Myocyte (in vitro differentiated cells): ENCODE measurements at places on chromosomes 7 and 10.
A peak's percentile ranks its signal among the peaks of the same experiment; 100 is the strongest.

DNA sequence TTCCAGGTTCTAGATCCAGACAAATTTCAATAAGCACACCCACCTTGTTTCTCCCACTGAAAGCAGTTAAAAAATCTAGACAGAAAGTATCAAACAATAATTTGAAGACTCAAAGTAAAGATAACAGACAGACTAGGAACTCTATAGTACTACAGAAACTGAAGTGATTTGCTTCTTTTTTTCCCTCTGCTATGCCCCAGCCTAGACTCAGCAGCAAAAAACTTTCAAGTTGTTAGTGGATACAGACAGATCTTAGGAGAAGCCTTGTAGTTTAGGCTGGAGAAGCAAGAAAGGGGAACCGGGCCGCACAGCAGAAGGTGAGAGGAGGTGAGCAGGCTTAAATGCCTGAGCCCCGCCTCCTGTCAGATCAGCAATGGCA is 65.1 kb downstream of the IGF2BP3 start:
- no peak for DNase-seq

DNA sequence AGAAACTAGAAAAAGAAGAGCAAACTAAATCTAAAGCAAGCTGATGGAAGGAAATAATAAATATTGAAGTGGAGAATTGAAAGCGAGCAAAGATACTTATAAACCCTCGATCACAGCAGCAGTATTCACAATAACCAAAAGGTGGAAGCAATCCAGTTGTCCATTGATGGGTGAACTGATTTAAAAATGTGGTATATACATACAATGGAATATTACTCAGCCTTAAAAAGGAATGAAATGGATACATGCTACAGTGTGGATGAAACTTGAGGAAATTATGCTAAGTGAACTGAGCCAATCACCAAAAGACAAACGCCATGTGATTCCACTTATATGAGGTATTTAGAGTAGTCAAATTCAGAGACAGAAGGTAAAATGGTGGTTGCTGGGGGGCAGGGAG is 17.5 kb downstream of the ZCCHC24 start:
- no peak for DNase-seq

GRCh38 chr10:63464402-63465292 is 1.1 kb downstream of the JMJD1C start:
- DNase-seq: no peak

GRCh38 chr7:83677180-83677866 is 28.4 kb upstream of the SEMA3E start:
- peak; percentile 94 for DNase-seq

GRCh38 chr10:101563007-101563406 is 25.1 kb downstream of the POLL start:
- no peak for DNase-seq

GRCh38 chr7:45151131-45151684 is 6.4 kb upstream of the RAMP3 start:
- DNase-seq: no peak

DNA sequence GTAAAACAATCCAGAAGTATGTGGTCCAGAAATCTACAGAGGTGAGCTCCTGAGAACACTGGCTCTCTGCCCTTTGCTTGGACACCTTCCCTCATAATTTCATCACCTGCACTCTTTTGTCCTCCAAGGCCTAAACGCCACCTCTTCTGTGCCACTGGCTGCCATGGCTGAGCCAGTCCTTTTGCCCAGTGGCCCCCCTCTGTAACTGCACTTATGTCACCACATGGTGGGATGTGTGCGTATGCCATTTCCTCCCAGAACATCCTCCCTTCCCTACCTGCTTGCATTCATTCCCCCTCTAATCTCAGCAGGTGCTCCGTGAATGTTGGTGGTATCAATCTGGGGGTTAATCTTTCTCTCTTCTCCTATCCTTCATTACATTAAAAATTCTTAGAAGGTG is 17.3 kb upstream of the DUSP5 start:
- DNase-seq: no peak

- no peak for DNase-seq
These were observed 109.6 kb downstream of the KIF20B start for GRCh38 chr10:89810908-89811525.

GRCh38 chr7:71727347-71727746 is 595.4 kb downstream of the GALNT17 start:
- no peak for DNase-seq

DNA sequence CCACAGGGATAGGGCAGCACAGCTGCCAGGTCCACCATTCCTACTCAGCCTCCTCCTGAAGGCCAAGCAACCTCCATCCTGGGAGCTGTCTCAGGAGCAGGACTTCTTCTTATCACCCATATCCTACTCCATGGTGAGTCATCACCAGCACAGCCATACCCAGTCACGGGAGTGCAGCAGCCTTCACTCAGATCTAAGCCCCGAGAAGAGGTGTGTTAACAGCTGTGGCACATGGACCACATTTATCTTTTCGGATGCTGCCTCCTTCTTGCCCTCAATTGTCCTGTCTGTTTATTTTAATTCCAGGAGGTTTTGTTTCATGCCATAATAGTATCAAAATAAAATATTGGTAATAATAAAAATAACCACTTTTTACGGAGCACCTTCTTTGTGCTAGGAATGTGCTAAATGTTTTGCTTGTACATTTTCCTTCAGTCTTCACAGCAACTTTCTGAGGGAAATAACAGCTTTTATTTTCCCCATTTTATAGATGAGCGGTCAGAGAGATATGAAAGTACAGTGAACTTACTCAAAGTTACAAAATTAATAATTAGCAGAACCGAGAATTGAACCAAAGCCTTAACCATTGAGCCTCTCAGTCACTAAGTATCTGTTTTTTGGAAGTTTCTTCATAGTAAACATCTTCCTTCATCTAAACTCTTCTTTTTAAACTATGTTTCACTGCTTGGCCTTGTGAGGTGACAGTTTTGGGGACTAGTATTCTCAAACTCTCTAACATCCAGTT is 2.5 kb upstream of the KEL start:
- DNase-seq: peak; percentile 5

GRCh38 chr10:46559231-46559671 is 2.8 kb upstream of the GPRIN2 start:
- no peak for DNase-seq

- DNase-seq: no peak
These were observed 34.8 kb downstream of the HIF1AN start for GRCh38 chr10:100570506-100570905.

DNA sequence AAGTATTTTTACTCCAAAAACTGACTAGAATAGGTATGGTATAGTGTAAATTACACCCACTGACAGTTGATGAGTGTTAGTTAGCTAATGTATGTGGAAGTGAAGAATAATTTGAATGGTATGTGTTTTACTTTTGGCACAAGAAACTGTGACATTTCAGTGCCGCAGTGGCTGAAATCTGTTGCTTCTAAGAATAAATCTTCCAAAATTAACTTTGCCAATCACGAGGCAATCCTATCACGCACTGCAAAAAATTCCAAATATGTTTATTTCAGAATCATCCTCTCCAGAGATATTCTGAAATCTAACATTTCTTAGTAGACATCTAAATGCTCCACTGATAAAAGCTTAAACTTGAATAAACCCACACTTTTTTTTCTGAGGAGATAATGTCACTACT is 61.2 kb downstream of the PCLO start:
- no peak for DNase-seq

DNA sequence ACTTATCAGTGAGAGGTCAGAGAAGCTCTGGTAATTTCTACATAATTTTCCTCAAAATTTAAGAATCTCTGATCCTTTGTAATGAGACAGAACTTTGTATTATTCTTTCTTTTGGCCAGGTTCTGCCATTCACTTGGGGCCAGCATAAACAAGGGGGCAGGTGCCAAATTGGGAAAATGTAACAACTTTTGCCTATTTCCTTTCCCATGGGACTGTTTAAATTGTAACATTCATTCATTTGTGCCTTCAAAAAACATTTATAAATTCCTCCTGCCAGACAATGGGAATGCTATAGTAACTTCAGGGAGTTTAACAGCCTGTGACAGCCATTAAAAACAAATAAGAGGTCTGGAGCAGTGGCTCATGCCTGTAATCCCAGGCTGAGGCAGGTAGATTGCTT is 12.4 kb downstream of the DYNC1I1 start:
- no peak for DNase-seq

- DNase-seq: no peak
These were observed 92.4 kb upstream of the RPA3 start for GRCh38 chr7:7810826-7811225.

DNA sequence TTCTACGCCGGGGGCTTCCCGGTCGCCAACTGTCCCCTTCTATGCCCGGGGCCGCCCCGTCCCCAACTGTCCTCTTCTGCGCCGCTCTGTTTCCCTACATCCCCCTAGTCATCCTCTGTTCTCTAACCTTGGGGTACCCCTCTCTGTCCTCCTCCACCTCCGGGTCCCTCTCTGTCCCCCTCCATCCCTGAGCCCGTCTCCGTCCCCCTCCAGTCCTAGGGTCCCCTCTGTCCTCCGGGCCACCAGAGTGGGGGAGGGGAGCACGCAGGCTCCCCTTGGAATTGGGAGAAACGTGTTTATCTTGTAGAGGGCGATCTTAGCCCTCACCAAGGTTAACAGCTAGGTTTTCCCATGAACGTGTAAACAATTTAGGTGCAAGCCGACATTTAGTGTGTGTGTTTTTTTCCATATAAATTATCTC is 852 bp upstream of the KLF6 start:
- peak; percentile 66 for DNase-seq

DNA sequence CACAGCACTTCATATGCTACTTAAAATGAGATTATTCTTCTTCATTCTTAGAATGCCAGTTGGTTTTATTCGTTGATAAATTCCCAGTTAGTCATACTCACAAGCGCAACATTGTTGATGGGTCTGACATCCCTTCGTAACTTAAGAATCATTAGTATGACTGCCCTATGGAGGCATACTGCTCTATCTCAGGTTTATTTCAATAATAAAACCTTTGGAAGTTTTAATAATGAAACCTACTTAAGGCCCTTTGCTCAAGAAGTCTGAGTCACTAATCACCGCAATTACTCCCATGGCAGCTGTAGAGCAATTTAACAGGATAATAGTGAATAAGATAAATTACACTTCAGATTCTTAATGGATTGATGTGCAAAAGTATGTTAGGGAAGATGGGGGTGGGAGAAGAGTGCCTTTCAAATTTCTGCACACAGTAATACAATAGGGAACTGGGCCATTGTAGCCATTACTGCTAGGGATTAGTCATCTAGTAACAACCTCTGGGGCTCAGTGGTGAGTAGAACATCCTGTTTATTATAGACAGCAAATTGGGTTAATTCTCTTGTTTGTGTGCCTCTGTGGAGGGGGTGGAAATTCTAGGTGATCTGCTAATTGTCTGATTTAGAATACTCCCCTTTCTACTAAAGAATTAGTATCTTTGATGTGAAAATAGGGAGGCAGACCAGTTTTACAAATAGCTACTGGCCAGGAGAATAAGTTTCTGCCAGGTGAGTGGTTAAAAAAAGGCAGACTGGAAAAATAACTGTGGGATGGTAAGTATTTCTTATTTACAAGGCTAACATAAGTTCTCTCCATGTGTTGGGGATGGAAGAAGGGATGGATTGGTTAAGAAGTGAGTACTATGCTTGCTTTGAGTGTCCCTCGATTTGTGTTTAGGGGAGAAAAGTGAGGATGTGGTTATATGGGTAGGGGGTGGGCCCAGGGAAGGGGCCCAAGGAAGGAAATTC is 74.5 kb upstream of the VKORC1L1 start:
- DNase-seq: peak; percentile 12

GRCh38 chr10:35937546-35937945 is 295.4 kb upstream of the FZD8 start:
- DNase-seq: peak; percentile 10

GRCh38 chr7:47965456-47965855 is 14.0 kb downstream of the HUS1 start:
- peak; percentile 98 for DNase-seq

- DNase-seq: no peak
These were observed 612.6 kb upstream of the FOXK1 start for GRCh38 chr7:4069268-4070095.

GRCh38 chr7:74029089-74029785 is 1.3 kb downstream of the ELN start:
- no peak for DNase-seq

- no peak for DNase-seq
These were observed 612 bp downstream of the HILPDA start for GRCh38 chr7:128456255-128456725.

- DNase-seq: peak; percentile 40
These were observed 10.7 kb downstream of the CALD1 start for GRCh38 chr7:134789967-134790685.

- DNase-seq: no peak
These were observed 25.4 kb upstream of the CRHR2 start for GRCh38 chr7:30707391-30708357.

DNA sequence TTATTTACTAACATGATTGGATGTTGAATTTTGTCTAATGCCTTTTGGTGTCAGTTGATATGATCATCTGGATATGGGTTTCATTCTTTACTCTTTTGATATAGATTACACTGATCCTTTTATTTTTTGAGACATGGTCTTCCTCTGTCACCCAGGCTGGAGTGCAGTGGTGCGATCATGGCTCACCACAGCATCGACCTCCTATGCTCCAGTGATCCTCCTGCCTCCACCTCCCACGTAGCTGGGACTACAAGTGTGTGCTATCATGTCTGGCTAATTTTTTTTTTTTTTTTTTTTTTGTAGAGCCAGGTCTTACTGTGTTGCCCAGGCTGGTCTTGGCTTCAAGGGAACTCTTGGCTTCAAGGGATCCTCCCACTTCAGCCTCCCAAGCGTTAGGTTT is 27.1 kb downstream of the BMS1 start:
- no peak for DNase-seq

DNA sequence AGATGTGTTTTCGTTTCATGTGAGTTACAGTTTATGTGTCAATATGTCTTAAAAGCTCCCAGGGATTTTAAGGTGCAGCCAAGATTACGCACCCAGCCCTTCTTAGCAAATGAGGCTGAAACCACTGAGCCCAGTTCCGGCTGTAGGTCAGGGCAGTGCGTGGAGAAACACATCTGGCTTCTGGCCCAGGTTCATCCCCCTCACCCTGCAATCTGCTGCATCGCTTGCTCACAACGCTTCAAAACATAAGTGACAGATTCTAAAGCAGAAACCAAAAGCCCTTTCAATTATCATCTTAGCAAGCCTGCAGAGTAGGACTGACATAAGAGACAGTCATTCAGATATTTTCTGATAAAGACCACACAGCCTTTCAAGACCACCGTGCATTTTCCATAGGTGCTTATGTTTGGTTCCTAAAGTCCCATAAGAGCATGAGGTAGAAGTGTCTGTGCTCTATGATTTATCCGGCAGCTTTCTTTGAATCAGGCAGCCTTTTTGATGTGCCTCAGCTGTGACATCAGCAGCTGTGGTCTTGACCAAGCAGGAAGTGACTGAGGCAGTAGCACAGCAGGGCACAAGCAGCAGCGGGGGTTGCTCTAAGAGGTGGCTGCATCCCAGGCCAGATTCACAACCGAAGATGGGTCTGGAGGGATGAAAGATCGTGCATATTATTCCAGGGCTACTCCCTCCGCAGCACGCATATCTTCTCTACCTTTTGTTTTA is 72.1 kb upstream of the LYZL2 start:
- DNase-seq: peak; percentile 43

GRCh38 chr7:87575521-87575920 is 25.2 kb downstream of the ABCB1 start:
- no peak for DNase-seq

- no peak for DNase-seq
These were observed 699 bp downstream of the CLIP2 start for GRCh38 chr7:74289659-74290552.
